ENCODE measurements at places on chromosomes 16 and 17. TPM values are rescaled to one million over a fixed set of nuclear protein-coding genes. Genes with fewer than 3 reads are reported as not detected.

The MFAP4 gene
- not detected for total RNA-seq

The NOS2 gene
- 1.0 TPM for total RNA-seq

The E4F1 gene
- total RNA-seq: 40.4 TPM

The PMM2 gene
- 36.3 TPM for total RNA-seq

DNA sequence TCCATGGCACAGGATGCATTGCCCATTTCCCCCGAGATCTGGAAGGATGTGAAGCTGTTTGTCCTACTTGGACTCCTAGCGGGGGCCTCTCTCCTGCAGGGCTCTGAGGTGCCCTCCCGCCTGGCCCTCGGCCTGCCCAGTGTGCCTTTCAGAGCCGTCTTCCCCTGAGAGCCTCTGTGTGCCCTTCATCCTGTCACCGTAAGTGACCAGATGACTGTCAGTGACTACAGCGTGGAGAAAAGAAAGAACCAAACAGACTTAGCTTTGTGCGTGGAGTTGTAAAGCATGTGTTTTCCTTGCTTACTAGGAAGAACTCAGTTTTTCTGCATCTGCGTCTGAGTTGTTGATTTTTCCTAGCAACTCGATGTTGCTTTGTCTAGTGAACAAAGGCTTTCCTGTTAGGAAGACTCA, 56.1 kb downstream of the BANP start:
- peak; percentile 34 for DNase-seq

DNA sequence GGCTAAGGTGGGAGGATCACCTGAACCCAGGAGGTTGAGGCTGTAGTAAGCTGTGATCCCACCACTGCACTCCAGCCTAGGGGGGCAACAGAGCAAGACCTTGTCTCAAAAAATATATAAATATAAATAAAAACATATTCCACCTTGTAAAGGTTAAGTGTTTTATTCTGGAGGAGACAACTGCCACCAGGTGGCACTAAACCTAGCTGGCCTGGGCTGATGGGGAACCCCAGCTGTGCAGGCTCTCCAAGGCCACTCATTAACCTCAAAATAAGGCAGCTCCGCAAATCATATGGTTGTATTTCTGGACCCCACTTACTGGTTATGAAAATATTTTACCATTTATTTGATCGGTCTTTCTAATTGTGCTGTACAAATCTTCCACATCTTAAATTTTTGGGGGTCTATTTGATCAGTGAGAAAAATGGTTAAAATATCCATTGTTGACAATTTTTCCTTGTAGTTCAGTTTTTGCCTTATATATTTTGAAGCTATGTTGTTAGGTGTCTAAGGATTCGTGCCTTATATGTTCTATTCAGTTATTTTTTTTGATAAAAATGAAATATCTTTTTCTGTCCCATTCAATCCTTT, 8.5 kb upstream of the ICAM2 start:
- peak; percentile 74 for DNase-seq
